ENCODE measurements at places on chromosomes 12 and 14. TPM values are rescaled to one million over a fixed set of nuclear protein-coding genes. Genes with fewer than 3 reads are reported as not detected.

DNA sequence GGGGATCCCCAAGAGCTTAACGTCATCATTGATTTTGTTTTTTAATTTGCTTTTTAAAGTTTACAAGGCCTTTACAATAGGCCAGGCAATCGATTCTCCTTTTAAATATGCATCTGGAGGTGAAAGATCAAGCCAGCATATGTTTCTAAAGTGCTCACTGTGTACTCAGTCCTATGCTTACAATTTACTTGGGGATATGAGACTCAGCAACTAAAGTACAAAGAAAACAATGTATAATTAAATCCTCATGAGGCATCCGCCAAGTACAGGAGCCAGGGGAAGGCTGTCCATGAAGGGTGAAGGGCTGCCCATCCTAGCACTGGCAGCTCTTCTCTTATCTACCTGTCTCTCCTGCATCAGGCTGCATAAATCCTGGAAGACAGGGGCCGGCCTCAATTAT lies 11.8 kb downstream of the CCDC92 start:
- H3K4me3 ChIP-seq: no peak overlapping the region
- no peaks in the 10 kb centered on the region for H3K27me3 ChIP-seq
- no peak for DNase-seq
- no peaks in the 10 kb centered on the region for H3K4me1 ChIP-seq
- H3K27ac ChIP-seq: no peak overlapping the region
- H3K36me3 ChIP-seq: no peaks in the 10 kb centered on the region

- no peaks in the 10 kb centered on the region for H3K36me3 ChIP-seq
- H3K27ac ChIP-seq: no peak overlapping the region
- H3K27me3 ChIP-seq: no peaks in the 10 kb centered on the region
- peak; percentile 57 for DNase-seq
- peaks cover 12% of the 10 kb centered on the region for H3K4me1 ChIP-seq
These were observed 57.4 kb downstream of the FAM222A start for GRCh38 chr12:109770861-109771670.

DNA sequence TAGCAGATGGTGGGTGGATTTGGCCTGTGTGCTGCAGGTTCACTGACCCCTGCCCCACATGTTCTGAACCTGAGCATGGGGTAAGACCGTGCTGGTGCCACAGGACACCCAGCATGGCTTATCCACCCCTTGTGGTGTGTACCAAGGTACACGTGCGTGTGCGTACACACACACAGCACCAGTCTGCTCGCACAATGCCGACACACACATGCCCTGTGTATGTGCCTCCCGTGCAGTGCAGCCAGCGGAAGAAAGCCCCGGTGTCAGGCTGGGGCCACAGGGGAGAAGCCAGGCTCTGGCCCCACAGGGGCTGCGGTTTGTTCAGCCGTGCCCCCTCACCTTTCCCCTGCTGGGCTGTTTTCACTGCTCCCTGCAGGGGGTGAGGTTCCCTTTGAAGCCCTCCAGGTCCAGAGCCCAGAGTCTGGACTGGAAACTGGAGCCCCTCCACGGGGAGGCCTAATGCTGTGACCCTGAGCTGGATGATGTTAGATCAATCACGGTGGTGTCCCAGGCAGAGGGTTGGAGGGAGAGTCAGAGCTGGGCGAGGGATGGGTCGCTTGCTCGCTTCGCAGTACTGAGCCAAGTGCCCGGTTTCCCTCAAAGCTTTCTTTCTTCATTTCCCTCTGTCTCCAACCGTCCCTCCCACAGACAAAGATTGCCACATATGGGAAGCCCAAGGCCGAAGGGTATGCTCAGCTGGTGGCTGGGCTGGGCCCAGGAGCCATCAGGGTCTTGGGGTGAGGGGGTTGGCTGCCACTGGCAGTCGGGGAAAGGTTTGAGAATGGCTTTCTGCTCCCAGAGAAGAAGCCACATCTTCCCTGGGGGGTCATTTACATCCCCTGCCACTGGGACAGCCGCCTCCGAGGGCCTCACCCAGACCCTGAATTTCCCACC lies 6.2 kb downstream of the DTX1 start:
- H3K4me1 ChIP-seq: no peaks in the 10 kb centered on the region
- H3K36me3 ChIP-seq: no peaks in the 10 kb centered on the region
- no peak for DNase-seq
- H3K27me3 ChIP-seq: peaks cover 11% of the 10 kb centered on the region
- H3K4me3 ChIP-seq: no peak overlapping the region

- no peaks in the 10 kb centered on the region for H3K27me3 ChIP-seq
- H3K4me3 ChIP-seq: no peak overlapping the region
- H3K36me3 ChIP-seq: no peaks in the 10 kb centered on the region
These were observed 2.7 kb downstream of the CIROP start for GRCh38 chr14:23101986-23102625.

The FITM1 gene
- 0.33 TPM for total RNA-seq

The CFL2 gene
- total RNA-seq: 310 TPM

- DNase-seq: peak; percentile 62
- peaks cover 3% of the 10 kb centered on the region for H3K27me3 ChIP-seq
- peak overlapping the region; percentile 62 for H3K4me3 ChIP-seq
- peaks cover 20% of the 10 kb centered on the region for H3K4me1 ChIP-seq
- H3K36me3 ChIP-seq: no peaks in the 10 kb centered on the region
These were observed 693 bp downstream of the MAP3K9 start for GRCh38 chr14:70808416-70809224.

The KIF26A gene
- total RNA-seq: 1.3 TPM

DNA sequence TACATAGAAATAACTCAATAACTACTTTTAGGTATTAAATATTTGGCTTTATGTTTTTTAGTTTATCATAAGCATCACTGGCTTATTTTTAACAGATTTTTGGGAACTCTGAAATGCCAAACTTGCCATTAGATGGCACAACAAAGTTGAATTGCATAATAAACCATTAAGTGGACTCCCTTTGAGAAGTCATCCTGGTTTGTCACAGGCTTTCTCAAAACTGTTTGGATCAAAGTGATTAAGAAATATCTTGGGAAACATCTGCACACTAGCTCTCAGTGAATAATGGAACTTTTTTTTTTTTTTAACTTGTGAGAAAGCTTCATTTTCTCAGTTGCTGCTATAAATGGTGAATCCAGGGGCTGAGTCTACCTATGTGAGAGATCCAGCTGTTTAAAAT lies 4.3 kb downstream of the SLC16A7 start:
- H3K36me3 ChIP-seq: no peaks in the 10 kb centered on the region
- peaks cover 14% of the 10 kb centered on the region for H3K4me1 ChIP-seq
- H3K27ac ChIP-seq: peak overlapping the region; percentile 58
- H3K27me3 ChIP-seq: no peaks in the 10 kb centered on the region
- DNase-seq: no peak

The MYO1H gene
- total RNA-seq: not detected

The KLRB1 gene
- total RNA-seq: 1.1 TPM

The GPR135 gene
- 6.4 TPM for total RNA-seq

- H3K27me3 ChIP-seq: no peaks in the 10 kb centered on the region
- no peak overlapping the region for H3K4me3 ChIP-seq
- no peak overlapping the region for H3K27ac ChIP-seq
- no peak for DNase-seq
- no peaks in the 10 kb centered on the region for H3K36me3 ChIP-seq
These were observed 102.9 kb upstream of the ABCD2 start for GRCh38 chr12:39722504-39722903.

- no peaks in the 10 kb centered on the region for H3K36me3 ChIP-seq
- peaks cover 43% of the 10 kb centered on the region for H3K27me3 ChIP-seq
- H3K4me3 ChIP-seq: no peak overlapping the region
- H3K27ac ChIP-seq: no peak overlapping the region
These were observed 27.6 kb upstream of the GALNT9 start for GRCh38 chr12:132356691-132357622.

DNA sequence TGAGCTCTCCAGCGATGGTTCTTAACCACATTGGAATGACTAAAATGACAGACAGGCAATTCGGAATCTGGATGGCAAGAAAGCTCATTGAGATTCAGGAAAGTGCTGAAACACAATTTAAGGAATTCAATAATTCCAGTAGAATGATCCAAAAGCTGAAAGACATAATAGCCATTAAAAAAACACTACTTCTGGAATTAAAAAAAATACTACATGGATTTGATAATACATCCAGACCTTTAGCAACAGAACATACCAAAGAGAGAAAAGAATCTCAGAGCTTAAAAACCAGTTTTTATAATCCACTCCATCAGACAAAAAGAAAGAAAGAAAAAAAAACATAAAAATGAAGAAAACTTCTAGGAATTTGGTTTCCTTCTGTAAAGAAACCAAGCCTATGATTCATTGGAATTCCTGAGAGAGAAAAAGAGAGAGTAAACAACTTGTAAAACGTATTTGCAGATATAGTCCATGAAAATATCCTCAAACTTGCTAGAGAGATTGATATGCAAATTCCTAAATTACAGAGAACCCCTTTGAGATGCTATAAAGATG lies 52.8 kb downstream of the SLCO1B1 start:
- H3K4me1 ChIP-seq: no peaks in the 10 kb centered on the region
- H3K27ac ChIP-seq: no peak overlapping the region
- H3K4me3 ChIP-seq: no peak overlapping the region

The FAM177A1 gene
- total RNA-seq: 37.3 TPM

- no peaks in the 10 kb centered on the region for H3K36me3 ChIP-seq
- no peak overlapping the region for H3K27ac ChIP-seq
- H3K27me3 ChIP-seq: no peaks in the 10 kb centered on the region
These were observed 11.7 kb downstream of the PROX2 start for GRCh38 chr14:74864198-74864597.

- no peaks in the 10 kb centered on the region for H3K36me3 ChIP-seq
- DNase-seq: no peak
- no peaks in the 10 kb centered on the region for H3K4me1 ChIP-seq
- H3K4me3 ChIP-seq: no peak overlapping the region
- no peak overlapping the region for H3K27ac ChIP-seq
These were observed 391.7 kb downstream of the TMEM117 start for GRCh38 chr12:44227616-44228015.

- H3K4me1 ChIP-seq: no peaks in the 10 kb centered on the region
- H3K27me3 ChIP-seq: no peaks in the 10 kb centered on the region
- H3K4me3 ChIP-seq: no peak overlapping the region
- no peak overlapping the region for H3K27ac ChIP-seq
These were observed 72.2 kb downstream of the BRMS1L start for GRCh38 chr14:35898217-35898775.

GRCh38 chr14:106276326-106277267 lies 750.2 kb downstream of the TMEM121 start:
- DNase-seq: no peak
- no peak overlapping the region for H3K27ac ChIP-seq
- H3K36me3 ChIP-seq: no peaks in the 10 kb centered on the region

The INHBE gene
- 0.36 TPM for total RNA-seq

The LALBA gene
- total RNA-seq: not detected

The NKX2-1 gene
- total RNA-seq: not detected

- no peak overlapping the region for H3K4me3 ChIP-seq
- no peaks in the 10 kb centered on the region for H3K36me3 ChIP-seq
- no peaks in the 10 kb centered on the region for H3K27me3 ChIP-seq
- H3K4me1 ChIP-seq: peaks cover 3% of the 10 kb centered on the region
- DNase-seq: no peak
These were observed 27.9 kb downstream of the BORCS5 start for GRCh38 chr12:12384571-12385340.

DNA sequence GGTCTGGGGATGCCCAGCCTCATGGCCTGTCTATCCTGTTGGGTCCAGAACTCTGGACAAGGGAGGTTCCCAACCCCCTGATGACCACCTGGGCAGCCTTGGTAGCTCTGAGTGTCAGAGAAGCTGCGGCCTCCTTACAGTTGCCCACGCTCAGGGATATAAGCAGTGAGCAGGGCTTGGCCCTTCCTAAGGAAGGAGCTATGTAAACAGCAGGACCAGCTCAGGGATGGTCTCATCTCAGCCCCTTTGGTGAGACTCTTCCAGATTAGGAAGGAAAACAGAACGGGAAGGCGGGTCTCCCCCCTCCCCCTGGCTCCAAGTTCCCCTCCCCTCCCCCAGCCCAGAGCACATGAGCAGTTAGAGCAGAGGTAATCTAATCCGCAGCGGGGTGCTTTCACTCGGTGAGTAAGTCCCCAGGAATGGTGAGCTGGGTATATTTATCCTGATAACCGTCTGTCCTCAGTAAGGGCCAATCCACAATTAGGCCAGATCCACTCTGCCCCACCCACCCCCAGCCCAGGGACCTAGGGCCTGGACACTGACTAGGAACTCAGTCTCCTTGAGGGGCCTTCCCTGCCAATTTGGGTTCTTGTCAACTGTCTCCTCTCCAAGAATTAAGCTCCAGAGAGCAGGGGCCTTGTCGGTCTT lies 29.5 kb upstream of the RPLP0 start:
- peaks cover 8% of the 10 kb centered on the region for H3K36me3 ChIP-seq
- peak; percentile 91 for DNase-seq
- no peaks in the 10 kb centered on the region for H3K27me3 ChIP-seq
- H3K4me3 ChIP-seq: no peak overlapping the region

The SIRT4 gene
- total RNA-seq: 3.6 TPM

The MPHOSPH9 gene
- 17.4 TPM for total RNA-seq

DNA sequence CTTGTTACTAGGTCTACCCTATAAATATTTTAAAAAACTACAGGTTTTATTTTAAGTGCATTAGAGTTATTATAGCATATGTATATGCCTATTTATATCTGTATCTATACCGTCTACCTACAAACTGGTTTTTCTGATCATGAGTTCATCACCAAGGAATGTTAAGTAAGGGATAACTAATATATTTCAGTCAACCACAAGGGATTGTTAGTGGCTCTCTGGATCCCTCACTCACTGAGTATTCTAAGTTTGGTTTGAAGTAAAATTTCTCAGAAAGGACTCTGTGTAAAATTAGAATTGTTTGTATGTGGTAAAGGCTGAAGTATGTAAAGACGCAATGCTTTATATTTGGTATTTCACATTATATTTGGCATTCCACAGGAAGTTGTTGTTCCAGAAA lies 4.8 kb downstream of the EPYC start:
- DNase-seq: no peak
- H3K4me1 ChIP-seq: no peaks in the 10 kb centered on the region
- H3K27me3 ChIP-seq: no peaks in the 10 kb centered on the region
- no peak overlapping the region for H3K4me3 ChIP-seq
- no peaks in the 10 kb centered on the region for H3K36me3 ChIP-seq
- H3K27ac ChIP-seq: no peak overlapping the region

GRCh38 chr14:104665657-104666522 lies 23.5 kb upstream of the INF2 start:
- no peak overlapping the region for H3K4me3 ChIP-seq
- no peaks in the 10 kb centered on the region for H3K36me3 ChIP-seq
- H3K27ac ChIP-seq: peak overlapping the region; percentile 42
- peak; percentile 61 for DNase-seq
- H3K4me1 ChIP-seq: no peaks in the 10 kb centered on the region

All from sigmoid colon (tissue), 7 donors.